GDM1 (cell line): ENCODE measurements at places on chromosomes 1 and 21.

- DNase-seq = no peak
These were observed 640.9 kb downstream of the NPHP4 start for GRCh38 chr1:5351366-5351765.

- DNase-seq = no peak
These were observed 956 bp downstream of the ATP1A2 start for GRCh38 chr1:160116283-160117147.

DNA sequence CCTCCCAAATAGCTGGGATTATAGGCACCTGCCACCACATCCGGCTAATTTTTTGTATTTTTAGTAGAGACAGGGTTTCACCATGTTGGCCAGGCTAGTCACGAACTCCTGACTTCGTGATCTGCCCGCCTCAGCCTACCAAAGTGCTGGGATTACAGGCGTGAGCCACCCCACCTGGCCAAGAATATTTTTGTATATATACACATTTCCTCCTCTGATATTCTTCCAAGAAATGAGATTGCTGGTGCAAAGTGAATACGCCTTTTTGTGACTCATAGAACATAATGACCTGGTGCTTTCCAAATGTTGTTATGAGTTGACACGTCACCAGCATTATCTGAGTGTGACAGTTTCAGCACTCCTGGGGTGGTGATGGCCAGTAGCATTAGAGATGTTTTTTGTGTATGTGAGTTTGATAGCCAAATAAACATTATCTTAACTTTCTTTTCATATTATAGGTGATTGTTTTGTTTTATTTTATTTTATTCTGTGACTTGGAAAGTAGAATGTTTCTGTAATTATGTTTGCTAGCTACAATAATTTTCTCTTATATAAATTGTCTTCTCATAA lies 54.9 kb downstream of the KCNK1 start:
- no peak for DNase-seq

DNA sequence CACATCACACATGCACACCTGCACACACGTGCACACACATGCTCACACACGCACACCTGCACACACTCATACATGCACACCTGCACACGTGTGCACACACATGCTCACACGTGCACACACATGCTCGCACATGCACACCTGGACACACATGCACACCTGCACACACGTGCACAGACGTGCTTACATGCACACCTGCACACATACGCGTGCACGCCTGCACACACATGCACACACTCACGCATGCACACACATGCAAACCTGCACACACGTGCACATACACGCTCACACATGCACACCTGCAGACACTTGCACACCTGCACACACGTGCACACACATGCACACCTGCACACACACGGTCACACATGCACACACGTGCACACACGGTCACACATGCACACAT lies 32.6 kb downstream of the CFAP74 start:
- DNase-seq = no peak

DNA sequence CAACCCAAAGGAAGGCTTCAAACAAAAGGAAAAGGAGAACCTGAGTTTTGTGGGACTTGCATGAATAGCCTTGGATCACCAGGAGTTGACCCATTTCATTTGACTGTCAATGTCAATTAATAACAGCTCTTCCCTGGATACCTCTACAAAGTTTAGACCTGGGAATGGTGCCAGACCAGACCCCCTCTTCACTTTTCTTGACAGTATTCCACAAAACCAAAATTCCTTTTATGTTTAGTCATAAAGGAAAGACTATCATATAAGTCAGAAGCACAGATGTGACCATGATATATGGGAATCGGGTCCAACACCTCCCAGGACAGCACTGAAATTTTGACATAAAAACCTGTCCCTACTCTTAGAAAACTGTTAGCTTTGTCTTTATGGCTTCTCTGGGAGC lies 191.8 kb downstream of the LYPLAL1 start:
- DNase-seq = no peak

DNA sequence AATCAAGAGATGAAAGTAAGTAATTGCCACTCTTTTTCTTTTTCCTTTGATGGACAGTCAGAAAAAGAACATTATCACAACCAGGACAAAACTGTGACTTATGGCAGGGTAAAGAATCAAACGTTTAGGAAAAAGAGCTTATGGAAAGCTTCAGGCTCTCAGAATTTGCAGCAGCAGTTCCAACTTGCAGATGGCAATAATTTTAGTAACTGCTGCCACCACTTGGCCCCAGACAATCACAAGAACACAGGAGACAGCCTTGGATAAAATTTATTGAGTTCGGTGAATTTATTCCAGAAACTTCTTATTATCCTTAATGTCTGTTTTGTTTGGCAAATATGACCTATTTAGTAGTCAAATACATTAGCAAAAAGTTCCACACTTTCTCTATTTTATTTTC lies 804.4 kb downstream of the BRINP3 start:
- no peak for DNase-seq

DNA sequence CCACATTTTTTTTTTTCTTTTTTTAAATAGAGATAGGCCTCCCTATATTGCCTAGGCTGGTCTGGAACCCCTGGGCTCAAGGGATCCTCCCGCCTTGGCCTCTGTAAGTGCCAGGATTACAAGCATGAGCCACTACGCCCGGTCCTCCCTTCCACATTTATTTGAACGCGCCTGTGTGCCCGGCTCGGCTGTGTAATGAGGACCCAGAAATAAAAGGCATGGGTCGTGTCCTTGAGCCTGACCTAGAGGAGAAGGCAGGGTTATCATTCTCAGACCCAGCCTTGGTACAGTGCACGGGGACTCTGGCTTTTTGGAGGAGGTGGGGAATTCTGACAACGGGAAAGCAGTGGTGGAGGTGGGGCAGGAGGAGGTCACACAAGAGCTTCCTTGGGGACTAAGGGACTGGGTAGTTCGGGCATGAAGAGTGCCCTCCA lies 841 bp downstream of the CENPF start:
- no peak for DNase-seq

GRCh38 chr1:229870381-229870780 lies 196.7 kb upstream of the GALNT2 start:
- DNase-seq = no peak

GRCh38 chr1:27018316-27018715 lies 5.7 kb upstream of the TENT5B start:
- DNase-seq = no peak

DNA sequence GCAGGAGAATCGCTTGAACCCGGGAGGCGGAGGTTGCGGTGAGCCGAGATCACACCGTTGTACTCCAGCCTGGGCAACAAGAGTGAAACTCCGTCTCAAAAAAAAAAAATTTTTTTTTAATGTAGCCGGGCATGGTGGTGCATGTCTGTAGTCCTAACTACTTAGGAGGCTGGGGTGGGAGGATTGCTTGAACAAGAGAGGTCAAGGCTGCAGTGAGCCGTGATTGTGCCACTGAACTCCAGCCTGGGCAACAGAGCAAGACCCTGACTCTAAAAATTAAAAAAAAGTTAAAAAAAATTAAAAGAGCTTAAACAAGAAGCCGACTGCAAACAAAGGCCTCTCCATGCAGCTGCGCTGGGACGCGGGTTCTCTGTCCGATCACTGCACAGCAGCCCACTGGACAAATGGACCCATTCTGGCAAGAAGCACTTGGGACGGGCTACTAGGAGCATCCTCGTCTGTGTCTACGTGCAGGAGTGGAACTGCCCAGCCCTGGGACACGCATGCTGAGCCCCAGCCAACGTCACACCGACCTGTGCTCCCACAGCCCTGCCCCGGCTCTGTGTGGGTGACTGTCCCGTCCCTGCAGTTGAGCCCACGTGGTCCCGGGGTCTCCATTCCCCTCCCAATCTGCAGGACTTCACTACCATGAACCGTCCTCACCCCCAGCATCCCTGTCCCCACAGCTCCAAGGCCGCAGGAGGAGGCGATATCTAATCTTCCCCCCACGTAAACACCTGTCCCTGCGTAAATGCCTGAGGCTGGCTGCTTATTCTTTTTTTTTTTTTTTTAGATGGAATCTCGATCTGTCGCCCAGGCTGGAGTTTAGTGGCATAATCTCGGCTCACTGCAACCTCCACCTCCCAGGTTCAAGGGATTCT lies 12.3 kb downstream of the SLC35E2B start:
- DNase-seq = no peak

DNA sequence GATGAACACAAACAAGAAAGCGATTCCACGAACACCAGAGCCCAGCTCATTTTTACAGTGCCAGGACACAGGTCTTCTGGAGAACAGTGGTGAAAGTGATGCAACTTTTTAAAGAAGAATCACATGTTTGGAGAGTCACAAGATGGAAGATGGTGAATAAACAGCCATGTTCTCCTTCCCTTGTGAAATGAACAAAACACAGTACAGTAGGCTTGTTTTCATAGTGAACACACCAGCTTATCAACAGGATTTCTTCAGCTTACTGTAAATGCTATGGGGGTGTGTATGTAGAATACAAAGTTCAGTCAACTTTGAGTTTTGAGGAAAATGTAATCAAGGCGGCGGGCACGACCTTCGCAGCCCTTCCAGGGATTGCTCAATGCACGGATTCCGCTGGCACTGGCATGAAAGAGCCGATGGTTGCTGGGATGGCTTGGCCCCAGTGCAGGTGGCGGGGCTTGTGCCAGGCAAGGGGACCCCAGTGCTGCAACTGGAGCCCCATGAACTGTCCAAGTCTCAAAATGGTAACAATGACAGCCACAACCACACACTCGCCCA lies 9.7 kb downstream of the TMPRSS3 start:
- DNase-seq = no peak

DNA sequence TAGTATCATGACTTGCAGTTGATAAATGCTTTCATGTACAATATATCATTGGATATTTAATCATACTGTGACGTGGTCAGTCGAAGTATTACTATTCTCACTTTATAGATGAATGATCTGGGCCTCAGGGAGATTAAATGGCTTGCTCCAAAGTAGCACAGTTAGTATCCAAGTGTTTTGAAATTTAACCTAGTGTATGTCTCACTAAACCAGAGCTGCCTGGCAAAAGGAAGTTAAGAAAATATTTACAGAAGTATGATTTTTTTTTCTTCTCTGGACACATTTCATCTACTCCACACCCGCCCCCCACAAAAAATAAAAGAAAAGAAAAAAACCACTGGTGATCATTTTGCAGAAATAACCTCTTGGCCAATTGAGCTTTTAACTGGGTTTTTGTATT lies 71.9 kb upstream of the CXADR start:
- no peak for DNase-seq

DNA sequence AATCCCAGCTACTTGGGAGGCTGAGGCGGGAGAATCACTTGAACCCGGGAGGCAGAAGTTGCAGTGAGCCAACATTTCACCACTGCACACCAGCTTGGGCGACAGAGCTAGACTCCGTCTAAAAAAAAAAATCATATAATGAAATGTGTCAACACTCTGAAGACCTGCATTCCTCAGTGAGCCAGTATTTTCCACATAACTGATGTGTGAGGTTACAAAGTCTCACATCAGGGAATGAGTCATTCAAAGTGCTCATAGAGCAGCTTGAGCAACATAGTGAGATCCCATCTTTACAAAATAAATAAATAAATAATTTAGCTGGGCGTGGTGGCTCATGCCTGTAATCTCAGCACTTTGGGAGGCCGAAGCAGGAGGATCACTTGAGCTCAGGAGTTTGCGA lies 65.5 kb downstream of the CASZ1 start:
- DNase-seq = no peak

DNA sequence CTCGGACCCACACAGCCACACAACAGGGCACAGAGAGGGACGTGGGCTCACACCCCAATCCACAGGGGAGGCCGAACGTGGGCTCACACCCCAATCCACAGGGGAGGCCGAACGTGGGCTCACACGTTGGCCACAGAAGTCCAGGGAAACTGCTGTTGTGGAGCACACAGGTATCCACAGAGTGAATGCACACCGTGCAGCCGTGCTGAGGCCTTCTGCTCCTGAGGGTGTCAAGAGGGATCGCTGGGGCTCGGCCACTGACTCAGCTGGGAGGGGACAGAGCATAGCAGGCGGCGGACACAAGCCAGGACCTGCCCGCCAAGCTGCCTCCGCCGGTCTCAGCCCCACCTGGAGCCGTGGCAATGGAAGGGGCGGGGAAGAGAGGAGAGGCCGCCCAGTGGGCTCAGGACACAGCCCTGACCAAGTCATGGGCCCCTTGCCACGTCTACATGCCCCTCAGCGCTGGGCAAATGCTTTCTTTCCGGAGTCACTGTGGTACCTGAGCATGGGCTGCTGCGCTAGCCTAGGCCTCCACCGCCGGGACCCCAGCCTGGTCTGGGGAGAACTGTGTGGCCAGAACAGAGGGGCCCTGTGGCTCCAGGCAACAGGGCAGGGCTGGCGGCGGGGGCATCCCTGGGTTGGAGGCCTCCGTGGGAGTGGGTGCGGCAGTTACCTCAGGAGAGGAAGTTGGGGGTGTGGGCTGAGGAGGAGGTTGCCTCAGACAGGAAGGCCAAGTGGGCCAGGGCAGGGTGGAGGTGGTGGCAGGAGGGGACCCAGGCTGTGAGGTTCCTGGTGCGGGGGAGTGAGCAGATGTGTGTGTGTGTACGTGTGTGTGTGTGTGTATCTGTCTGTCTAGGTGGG lies 1.2 kb downstream of the SYTL1 start:
- peak; percentile 92 for DNase-seq

DNA sequence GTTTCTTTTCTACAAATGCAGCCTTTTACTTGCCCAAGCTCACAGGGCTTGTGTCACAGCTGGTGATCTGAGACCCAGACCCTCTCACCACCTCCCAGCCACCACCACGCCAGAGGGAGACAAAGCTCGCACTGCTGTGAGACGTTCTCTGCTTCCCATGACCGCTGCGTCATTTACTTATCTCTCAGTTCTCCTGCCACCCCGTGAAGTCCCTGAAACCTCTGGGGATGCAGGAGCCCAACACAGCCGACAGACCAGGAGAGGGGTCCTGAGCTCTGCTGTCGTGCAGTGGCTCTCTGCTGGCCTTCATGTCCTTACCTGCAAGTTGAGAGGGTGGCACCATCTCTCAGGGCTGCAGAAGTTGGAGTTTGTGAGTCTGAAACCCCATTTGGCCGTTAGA lies 77.7 kb downstream of the SLC16A1 start:
- DNase-seq = no peak

DNA sequence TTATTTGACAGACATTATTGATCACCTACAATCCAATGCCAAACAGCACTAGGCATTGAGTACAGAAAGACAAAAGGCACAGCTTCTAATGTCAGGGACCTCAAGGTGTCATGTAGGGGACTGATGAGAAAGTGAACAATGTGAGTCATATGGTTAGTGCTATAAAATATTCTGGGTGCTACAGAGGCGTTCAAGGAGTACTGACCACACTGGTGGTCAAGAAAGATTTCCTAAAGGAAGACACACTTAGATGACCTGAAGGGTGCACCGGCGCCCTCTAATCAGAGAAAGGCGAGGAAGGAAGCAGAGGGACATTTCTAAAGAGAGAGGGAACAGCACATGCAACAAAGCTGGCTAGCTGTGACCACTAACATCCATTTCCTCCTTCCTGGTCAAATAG lies 64.9 kb upstream of the F3 start:
- DNase-seq = no peak

GRCh38 chr1:214500340-214501055 lies 50.9 kb downstream of the PTPN14 start:
- no peak for DNase-seq
